ENCODE measurements at places on chromosomes 1 and 21.

DNA sequence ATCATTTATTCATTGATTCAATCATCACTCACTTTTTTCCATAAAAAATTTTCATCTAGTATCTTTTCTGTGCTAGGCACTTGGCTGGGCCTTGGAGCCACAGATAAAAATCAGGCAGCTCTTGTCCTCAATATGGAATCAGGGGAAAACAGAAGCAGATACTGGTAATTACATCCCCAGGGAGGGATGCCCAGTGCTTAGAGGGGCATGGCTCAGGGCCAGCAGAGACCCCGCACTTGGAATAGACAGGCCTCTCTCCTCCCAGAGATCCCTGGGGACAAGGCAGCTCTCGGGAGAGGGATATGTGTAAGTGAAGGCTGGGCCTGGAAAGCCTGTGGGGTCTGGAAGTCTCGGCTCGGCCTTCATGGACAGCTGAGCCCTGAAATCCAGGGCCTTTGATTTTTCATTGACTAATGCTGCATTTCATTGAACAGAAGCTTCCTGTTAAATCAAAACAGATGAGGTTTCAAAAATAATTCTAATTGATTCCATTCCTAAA is 180.4 kb downstream of the FOXD2 start:
- no peak for DNase-seq

DNA sequence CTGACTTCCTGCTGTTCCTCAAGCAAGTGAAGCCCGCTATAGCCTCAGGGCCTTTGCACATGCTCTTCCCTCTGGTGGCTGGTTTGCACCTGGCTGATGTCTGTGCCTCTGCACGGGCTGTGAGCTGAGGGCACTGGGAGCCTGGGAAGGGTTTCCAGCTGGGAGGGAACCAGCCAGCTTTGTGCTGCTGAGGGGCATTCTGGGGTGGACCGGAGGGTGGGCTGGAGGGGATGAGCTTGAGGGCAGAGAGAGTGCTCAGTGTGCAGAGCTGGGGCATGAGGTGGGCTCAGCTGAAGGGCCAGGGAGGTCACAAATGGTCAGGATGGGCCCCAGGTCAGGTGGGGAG is 305.7 kb downstream of the MATN1 start:
- no peak for DNase-seq

- DNase-seq: peak; percentile 74
Observed at GRCh38 chr1:46284597-46285564, 18.5 kb downstream of the LRRC41 start.

DNA sequence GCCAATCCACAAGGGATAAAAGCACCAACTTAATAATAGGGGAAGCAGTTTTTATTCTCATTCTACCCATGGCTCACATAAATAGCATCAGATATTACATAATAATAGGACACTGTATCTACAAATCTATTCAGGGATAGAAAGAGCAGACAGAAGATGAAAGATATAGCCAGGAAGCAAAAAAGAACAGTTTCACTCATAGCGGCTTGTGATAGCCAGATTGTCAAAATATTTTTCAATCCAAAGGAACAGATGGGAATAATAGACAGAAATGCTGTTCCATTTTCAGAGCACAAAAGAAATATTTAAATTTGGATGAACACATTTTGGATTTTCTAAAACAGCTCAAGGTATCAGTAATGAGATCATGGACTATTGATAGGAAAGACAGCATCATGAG is 232.5 kb upstream of the GREM2 start:
- no peak for DNase-seq

DNA sequence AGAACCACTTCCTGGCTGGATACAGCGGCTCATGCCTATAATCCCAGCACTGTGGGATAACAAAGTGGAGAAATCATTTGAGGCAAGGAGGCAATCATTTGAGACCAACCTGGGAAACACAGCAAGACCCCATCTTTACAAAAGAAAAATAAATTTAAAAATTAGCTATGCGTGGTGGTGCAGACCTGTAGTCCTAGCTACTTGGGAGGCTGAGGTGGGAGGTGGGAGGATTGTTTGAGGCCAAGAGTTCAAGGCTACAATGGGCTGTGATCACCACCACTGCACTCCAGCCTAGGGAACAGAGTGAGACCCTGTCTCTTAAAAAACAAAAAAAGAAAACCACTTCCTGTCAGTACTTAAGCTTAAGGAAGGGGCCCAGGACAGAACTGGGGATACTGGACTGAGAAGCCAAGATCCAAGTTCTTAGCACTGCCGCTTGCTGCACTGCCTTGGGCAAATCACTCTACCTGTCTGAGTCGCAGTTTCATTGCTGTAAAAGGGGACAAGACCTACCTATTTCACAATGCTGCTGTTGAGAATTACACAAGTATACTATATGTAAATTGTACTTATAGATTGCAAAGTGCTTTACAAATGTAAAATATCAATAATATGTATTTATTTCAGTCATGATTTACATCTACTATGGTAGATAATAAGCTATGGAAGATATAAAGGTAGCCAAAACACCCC is 154.9 kb downstream of the RERE start:
- DNase-seq: no peak

GRCh38 chr1:226656601-226657277 is 82.3 kb downstream of the ITPKB start:
- no peak for DNase-seq

DNA sequence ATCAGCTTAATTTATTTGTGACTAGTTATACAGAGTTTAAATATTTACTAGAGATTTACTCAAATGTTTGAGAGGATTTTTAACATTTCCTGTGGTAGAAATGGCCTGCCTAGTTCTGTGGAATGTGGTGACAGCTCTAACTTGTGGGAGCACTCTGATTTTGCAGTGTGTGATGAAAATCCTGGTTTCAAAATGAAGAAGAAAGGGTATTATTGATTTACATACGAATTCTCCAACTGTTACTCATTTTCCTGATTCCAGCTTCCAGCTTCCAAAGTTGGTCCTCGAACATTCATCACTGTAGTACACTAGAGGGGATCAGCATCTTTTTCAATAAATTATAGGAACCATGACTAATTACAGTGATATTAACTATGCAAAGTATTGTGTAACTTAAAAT is 462.7 kb upstream of the PKN2 start:
- no peak for DNase-seq
